ENCODE measurements at places on chromosomes 7 and 10. TPM values are rescaled to one million over a fixed set of nuclear protein-coding genes. Genes with fewer than 3 reads are reported as not detected.

DNA sequence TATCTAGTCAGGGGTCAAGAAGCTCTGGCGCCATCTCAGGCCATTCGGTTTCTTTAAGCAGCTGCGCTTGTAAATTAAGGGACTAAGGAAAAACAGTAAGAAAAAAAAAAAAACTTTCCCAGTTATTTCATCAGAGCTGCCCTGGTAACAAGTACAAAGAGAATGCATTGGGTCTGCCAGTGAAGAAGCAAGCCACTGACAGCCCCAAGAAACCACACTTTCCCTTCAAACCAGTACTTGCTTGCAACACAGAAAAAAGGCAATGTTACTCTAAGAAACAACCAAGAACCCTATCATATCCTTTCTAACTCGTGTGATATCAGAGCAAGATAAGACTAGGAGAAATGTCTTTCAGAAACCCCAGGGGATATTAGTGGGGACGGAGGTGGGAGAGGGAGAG, 40.6 kb upstream of the AOAH start:
- DNase-seq: no peak

- DNase-seq: no peak
Observed at GRCh38 chr7:155355745-155356144, 58.1 kb downstream of the INSIG1 start.

GRCh38 chr7:2032030-2032875, 200.5 kb downstream of the MAD1L1 start:
- no peak for DNase-seq

DNA sequence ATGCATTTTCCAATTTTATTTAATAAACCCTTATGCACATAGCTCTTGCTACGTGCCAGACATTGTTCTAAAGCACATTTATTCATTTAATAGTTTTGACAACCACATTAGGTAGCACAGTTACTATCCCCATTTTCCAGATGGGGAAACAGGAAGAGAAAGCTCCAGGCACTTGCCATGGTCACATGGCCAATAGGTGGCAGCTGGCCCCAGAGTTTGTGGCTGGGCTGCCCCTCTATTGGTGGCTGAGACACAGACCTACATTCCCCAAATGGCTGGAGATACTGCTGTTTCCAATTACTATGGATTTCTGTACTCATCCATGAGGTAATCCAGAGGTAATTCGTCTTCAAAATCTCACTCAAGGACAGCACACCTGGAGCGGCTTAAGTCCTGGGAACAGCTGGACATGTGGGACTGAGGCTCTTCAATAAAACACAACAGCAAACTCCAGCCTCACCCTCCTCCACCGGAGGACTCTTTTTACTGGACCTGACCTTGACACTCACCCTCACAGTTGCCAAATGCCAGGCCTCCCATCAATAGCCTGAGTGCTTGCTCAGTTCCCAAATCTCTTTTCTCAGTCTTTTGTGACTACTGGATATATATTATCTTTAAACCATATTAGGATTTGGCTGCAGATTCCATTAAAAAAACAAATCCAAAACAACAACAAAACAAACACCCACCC, 106.1 kb downstream of the CLEC2L start:
- no peak for DNase-seq

SLC13A4 gene
- polyA plus RNA-seq: not detected

SLC13A1 gene
- polyA plus RNA-seq: not detected

- DNase-seq: no peak
Observed at GRCh38 chr7:79217468-79217867, 236.0 kb downstream of the MAGI2 start.

DNA sequence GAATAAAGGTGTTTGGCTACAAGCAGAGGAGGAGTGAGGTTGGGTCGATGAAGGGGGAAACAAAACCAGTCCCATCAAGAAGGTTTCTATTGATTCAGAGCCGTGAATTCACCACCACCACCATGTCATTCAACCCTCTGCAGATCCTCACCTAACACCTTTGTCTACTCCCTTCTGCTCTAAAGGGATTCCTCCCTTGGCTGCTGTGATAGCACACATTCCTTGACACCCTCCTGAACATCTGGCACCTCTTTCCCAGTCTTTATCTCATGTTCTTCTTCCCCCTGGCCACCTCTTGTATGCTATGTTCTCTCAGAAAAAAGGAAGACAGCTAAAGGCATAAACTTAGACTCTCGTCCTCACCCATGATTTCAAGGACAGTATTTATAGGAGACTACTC, 318.0 kb downstream of the GPAM start:
- DNase-seq: no peak

- DNase-seq: no peak
Observed at GRCh38 chr10:12622691-12623090, 273.3 kb downstream of the CAMK1D start.

DNA sequence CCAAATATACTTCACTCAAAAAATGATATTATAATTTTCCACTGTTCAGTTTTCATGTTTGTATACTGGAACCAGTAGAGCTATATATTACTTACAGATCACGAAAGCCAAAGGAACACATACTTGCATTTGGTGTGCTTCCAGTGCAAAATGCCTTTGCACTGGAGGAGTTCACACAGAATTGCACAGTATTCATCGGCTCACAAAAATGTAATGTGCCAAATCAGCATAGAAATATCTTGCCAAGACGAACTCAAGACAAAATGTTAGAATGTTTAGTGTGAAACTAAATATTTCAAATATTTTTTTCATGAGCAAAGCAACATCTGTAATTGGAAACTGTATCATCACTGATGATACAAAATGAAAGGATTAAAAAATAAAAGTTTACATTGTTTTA, 646.2 kb upstream of the SEMA3D start:
- no peak for DNase-seq

- peak; percentile 74 for DNase-seq
Observed at GRCh38 chr7:27179503-27180430, 5.3 kb downstream of the HOXA11 start.

DNA sequence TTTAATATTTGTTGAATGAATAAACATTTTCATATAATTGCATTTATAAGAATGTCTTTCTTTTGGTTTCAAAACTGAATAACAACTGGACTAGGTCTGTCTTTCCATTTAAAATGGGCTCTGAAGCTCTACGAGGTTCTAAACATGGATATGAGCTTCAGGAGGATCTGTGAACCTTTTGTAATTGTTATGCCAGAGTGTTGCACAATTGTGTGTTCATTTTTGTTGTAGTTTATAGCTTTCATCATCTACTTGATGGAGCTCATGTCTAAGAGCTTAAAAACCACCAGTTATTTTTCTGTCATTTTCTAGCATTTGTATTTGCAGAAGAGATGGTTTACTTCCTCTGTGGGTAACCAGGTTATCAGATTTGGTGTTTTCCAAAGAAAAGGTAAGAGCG, 265.7 kb upstream of the NPY start:
- DNase-seq: no peak

DNA sequence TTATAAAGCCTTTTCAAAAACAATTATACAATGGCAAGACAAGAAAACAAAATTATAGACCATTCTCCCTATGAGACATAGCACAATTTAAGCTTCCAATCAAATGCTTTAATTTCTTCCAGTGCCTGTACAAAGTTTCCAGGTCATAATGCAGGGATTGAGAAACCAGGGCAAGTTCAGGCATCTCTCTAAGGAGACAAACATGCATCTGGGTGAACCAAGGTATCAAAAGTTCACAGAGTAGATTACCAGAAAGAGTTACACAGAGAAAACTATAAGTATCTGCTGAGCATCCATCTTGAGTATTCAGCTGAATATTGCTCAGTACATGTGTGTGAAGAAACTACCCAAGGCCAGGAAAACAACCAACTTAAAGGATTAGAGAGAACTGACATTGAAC, 89.1 kb downstream of the COL28A1 start:
- DNase-seq: no peak

TMEM184A gene
- polyA plus RNA-seq: not detected

DNA sequence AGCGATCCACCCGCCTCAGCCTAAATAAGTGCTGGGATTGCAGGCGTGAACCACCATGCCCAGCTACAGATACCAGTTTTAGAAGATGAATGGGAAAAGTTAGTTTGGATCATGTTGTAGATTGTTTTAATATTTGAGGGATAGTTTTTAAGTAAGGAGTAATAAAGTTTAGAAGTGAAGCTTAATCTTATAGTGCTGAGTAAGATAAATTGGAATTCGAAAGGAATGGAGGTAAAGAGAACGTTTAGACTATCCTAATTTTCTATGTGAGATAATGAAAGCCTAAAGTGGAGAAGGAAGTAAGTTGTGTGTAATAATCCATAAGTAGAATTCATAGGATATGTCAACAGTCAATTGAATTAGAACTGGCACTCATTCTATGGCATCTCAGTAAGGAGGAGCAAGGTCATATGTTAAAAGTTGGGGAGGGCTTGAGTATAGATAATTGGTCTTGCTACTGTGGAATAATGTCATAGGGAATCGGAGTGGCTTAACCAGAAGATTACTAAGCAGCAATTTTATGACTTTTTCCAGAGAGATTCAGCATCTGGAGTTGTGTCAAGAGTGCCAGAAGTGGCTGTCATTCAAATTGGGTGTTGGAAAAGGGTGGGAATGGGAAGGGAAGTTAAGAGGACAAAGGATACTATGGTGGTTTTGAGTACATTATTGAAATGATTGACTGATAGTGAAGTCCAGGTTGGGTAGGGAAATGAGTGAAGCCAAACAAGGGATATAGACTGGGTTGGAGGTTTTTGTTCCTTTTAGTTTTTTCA, 12.1 kb downstream of the TAX1BP1 start:
- DNase-seq: no peak
